ENCODE measurements at places on chromosomes 11 and 22.
A peak's percentile ranks its signal among the peaks of the same experiment; 100 is the strongest.

- DNase-seq: no peak
These were observed 34.1 kb downstream of the NUP50 start for GRCh38 chr22:45197606-45198462.

- no peak for DNase-seq
These were observed 40.1 kb upstream of the RRAS2 start for GRCh38 chr11:14399087-14399486.

GRCh38 chr11:20226933-20227332, 66.7 kb upstream of the DBX1 start:
- DNase-seq: no peak

DNA sequence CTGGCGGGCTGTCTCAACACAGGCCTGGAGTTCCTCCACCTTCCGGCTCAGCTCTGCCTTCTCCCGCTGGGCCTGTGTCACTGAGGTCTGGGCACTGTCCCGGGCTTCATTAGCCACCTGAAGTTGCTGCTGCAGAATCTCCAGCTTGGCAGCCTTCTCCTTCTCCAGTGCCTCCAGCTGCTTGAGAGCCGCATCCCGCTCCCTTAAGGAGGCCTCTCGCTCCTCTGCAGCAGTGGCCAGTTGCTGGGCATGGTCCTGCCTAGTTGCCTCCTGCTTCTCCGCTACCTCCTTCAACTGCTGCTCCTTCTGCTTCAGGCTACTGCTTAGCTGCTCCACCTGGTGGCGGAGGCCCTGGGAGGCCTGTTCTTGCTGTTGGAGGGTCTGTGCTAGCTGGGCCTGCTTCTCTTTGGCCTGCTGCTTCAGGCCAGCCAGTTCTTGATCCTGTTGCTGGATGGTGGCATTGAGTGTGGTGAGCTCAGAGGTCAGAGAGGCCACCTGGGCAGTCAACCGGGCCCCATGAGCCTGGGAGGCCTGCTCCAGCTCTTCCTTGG, 16.9 kb downstream of the IL18BP start:
- no peak for DNase-seq

- DNase-seq: no peak
These were observed 38.0 kb upstream of the ETS1 start for GRCh38 chr11:128625326-128625725.

- no peak for DNase-seq
These were observed 16.1 kb downstream of the MS4A6E start for GRCh38 chr11:60343094-60343704.

DNA sequence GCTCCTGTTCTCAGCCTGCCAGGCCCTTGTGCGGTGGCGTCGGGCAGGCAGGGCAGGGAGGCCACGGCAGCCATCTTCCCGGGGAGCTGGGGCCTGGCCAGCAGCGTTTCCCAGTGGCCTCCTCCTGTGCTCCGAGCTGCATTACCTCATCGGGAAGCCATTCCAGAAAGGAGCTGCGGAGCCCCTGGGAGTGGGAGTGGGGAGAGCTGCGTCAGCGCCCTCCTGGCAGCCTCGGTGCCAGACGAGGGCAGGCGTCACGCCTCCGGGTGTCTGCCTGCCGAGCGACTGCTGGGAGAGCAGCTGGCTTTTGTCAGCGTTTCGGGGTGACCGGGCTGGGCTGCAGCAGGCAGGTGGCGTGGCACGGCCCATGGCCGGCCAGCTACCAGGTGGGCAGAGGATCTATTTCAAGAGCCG, 30.9 kb upstream of the WNT7B start:
- no peak for DNase-seq

DNA sequence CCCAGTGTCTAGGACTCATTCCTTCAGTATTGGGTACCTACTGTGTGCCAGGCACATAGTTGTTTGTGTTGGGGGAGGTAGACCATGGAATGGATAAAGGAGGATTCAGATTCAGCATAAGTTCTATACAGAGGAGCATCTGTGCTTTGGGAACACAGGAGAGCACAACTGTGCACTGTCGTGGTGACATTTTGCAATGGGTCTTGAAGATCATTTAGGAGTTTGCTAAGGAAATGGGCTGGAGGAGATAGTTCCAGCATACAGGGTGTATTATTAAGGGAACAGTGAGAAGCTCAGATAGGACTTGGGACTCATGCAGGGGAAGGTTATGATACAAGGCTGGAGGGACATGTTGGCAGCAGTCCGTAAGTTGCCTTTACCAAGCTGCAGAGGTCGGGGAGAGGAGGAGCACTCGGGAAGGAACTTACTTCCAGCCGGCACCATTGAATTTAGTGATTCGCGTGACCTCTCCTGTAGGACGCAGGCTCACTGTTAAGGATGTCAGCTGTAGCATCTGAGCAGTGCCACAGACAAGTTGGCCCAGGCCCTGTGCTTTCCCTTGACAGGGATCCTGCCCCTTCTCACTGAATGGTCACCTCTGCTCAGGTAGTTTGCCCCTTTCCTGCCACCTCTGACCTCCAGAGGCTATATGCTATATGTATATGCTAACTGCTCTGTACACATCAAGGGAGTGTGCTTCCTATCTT, 25.6 kb downstream of the TREH start:
- DNase-seq: no peak

DNA sequence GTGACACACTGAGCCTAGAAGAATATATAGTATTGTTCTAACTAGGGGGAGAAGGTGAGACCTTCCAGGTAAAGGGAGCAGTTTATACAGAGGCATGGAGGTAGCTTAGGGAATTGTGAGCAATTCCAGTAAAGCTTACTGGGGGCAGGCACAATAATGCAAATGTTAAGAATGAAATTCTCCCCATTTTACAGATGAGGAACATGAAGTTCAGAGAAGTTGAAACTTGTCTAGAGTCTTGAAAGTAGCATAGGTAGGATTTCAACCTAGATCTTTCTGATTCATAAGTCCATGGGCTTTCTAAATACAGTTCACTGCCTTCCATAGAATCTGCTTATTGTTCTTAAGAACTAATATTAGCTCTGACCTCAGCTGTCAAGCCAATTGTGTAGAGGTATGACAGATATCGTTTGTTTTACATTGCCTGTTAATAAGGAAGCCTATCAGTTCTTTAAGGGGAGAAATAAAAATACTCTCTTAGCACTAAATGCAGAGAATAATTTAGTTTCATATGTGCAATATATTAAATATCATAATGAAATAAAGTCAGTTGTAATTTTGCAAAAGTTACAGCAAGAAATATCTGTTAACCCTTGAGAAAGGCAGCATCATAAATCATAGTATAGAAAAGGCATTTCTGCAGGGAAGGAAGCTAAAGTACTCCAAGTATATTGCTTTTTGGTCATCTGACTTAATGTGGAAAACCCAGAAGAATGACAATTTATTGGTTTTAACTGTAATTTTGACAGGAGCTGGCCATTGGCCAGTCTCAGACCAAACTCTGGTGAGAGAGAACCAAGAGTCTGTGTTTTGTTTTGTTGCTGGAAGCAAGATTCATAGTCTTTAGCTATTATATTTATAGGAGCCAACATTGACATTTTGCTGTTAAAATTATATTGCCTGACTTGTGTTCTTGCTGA, 181.8 kb downstream of the UVRAG start:
- no peak for DNase-seq

DNA sequence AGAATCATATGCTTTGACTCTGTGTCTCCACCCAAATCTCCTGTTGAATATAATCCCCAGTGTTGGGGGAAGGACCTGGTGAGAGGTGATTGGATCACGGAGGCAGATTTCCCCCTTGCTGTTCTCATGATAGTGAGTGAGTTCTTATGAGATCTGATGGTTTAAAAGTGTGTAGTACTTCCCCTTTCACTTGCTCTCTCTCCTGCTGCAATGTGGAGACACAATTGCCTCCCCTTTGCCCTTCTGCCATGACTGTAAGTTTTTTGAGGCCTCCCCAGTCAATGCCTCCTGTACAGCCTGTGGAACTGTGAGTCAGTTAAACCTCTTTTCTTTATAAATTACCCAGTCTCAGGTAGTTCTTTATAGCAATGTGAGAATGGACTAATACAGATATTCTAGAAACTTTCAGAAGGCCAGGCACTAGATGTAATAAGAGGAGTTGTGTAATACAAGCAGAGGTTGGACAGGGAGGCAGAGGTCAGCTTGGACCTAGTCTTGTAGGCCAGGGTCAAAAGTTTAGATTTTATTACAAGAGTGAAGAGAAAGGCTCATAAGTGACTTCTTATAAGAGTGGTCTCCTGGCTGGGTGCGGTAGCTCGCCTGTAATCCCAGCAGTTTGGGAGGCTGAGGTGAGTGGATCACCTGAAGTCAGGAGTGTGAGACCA, 9.3 kb upstream of the SERPING1 start:
- no peak for DNase-seq

GRCh38 chr11:134541355-134541754, 129.3 kb upstream of the B3GAT1 start:
- no peak for DNase-seq

- DNase-seq: no peak
These were observed 24.3 kb upstream of the MRGPRX2 start for GRCh38 chr11:19084661-19085315.

DNA sequence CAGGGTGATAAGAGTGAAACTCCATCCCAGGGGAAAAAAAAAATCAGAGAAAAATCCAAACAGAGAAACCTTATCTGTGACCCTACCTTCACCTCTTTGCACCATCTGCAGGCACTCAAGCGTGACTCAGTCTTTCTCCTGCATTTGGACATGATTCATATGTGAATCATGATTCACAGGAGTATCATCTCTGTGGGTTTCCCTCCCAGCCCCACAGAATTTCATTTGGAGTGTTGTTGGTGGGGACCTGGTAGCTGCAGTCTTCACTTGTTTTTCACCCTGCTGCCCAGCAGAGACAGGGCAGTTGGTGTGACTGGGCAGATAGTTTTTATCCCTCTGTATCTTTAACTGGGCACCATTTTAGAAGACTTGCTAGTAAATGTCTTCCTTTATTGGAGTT, 75.7 kb downstream of the DEPDC5 start:
- peak; percentile 21 for DNase-seq

DNA sequence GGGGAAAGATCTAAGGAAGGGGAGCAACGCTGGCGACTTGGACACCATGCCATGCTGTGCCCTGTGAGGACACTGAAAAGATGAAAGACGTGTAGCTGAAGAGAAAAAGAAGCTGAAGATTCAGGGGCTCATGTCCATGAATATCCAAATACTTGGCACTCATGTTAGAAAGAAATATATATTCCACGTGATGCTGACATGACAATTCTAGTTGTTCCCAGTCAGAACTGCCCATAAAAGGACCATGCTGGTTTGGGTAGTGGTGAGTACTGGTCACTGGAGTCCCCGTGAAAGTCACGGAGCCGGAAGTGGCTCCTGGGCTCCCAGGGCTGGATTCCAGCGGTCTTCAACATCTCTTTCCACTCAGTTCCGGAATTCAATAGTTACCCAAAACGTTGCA, 9.9 kb downstream of the MS4A15 start:
- no peak for DNase-seq

DNA sequence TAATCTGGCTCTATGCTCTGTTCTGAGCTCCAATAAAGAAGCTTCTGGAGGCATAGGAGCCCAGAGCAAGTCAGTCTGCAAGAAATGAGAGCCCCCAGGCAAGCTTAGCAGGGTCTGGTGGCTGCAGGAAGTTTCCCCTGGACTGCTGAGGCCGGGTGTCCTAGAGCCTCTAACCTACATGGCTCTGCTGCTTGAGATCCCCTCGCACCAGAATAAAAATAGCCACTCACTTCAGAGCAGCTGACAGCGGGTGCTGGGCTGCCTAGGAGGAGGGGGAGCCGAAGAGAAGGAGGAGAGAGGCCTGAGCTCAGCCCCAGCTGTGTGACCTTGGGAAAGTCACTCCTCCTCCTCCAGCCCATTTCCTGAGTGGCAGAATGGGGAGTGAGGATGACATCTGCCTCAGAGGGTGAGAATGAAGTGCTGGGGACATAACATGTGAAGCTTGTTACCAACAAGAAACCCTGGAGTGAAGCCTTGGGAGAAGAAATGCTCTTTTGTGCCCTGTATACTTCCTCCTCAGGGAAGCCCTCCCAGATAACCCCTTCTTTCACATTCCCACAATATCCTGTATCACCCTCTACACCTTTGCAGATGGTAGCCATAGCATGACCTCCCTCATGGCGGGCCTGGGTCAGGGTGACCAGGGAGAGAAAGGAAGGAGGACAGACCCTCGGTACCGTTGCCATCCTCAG, 3.6 kb upstream of the INPP5J start:
- no peak for DNase-seq

DNA sequence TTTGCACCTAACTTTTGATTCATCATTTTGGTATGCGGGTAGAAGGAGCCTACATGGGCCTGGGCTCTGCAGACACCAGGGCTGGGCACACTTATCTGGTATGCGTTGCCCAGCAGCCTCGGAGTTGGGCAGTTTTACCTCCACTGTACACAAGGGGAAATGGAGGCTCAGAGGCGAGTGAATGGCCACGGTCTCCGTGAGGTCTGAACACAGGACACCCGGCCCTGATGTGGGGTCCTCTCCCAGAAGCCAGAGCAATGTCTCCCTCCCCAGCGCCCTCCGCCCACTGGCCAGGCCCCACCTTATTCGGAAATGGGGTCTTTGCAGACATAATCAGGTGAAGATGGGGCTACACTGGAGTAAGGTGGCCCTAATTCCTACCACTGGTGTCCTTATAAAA, 43.7 kb downstream of the OSBPL5 start:
- DNase-seq: no peak

DNA sequence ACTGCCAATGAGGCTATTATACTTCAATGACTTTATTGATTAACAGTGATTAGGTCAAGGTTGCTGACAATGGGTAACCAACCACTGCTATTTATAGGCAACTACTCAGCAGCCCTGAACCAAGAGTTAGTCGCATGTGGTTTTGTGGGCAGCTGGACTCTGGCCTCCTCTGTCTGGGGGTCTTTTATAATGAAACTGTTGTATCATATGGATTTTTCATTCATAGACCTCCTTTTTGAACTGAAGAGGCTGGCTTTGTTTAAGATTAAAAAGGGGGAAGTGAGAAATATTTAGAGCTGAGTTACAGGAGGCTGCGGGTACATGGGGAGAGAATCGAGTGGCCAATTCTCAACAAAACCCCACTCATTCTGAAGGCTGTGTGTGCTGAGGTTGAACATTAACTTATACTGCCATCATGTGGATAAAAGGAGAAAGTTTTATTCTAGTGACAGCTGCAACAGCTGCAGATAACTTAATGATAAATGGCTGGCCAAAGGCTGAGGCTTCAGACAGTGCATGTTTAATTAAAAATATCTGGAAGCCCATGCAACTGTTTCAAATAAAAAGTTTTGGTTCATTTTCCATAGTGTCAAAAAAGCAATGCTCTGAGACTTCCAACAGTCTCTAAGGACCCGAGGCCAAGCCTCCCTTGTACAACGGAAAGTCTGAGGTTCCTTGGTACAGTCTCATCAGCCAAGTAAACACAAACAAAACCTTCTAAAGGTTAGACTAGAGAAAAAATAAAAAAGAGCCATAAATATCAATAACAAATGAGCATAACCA, 682.6 kb downstream of the KCNA4 start:
- DNase-seq: no peak

DNA sequence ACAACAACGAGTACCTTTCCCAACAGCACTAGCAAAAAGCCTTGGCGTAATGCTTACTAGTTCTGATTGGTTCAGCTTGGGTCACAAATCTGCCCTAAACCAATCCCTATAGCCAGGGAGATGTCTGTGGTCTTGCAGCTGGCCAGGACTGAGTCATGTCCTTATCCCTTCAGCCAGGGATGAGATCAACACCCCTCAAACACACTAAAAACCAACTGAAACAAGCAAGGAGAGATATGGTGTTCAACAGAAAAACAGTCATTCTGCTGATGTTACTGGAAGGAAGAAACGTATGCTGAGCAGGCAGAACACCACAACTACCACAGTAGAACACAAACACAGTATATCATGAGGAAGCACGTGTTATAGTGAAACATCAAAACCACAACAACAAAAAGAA, 375.6 kb downstream of the LARGE1 start:
- DNase-seq: no peak
